Kidney (tissue), 22 donors: ENCODE measurements at places on chromosomes 12 and 14. TPM values are rescaled to one million over a fixed set of nuclear protein-coding genes. Genes with fewer than 3 reads are reported as not detected.

DNA sequence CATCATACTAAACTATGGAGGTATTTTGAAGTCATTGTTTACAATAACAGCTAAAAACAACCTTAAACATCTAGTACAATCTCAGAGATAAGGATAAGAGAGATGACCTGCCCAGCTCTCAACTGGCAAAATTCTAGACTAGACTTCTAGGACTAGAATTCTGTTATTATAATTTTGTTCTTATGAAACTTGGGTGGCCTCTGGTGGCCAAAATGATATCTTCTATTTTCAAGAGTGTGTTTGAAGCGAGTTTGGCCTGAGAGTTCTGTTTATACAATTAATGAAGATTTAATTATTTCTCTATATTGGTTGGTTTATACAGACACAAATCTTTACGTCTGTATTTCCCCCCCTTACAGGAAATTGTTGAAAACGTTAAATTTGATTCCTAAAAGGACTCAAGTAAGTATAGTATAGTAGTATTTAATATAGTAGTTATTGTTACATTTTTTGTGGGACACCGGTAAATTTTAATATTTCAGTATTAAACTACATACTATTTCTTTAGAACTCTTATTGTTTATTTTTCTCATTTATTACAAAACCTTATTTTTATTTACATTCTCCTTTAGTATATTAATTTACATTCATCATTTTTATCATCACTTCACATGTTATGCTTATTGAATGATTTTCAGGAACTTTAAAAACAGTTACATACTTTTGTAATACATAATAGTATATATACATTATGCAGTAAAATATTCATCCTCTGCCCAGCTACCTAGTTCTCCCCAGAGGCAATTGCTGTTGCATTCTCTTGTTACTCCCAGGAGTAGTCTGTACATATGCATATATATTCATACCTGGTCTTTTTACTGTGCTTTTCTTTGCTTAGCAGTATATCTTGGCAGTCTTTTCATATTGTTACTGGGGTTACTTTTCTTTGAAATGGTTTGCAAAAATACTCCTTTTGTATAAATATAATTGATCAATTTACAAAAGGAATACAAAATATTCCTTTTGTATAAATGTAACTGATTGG lies 6.6 kb downstream of the PPHLN1 start:
- DNase-seq, result no peak

DNA sequence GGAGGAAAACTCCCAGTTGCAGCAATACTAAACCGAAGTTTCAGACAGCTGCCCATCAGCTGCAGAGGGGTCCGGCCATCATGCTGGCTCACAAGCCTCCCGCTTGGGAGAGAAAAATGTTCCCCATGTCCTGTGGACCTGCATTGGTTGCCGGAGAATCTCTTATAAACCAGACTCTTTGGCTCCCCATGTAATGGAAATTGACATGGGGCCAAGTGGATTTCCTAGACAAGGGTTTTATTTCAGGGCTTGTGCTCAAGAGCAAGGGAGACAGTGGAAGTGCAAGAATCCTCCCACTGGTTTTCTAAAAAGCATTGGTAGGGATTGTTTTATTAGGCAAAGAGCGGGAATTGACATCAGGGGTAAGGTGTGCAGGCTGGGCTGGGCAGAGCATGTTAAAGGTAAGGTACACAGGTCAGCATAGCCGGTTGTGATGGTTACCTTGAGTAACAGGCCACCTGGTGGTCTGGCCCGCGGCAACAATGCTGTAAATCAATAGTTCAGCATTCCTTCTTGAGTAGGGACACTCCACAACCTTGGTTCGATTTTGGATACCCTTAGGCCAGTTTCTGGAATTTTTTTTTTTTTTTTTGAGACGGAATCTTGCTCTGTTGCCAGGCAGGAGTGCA lies 135.4 kb downstream of the UNC79 start:
- no peak for DNase-seq

KRT4 gene
- not detected for total RNA-seq

DNA sequence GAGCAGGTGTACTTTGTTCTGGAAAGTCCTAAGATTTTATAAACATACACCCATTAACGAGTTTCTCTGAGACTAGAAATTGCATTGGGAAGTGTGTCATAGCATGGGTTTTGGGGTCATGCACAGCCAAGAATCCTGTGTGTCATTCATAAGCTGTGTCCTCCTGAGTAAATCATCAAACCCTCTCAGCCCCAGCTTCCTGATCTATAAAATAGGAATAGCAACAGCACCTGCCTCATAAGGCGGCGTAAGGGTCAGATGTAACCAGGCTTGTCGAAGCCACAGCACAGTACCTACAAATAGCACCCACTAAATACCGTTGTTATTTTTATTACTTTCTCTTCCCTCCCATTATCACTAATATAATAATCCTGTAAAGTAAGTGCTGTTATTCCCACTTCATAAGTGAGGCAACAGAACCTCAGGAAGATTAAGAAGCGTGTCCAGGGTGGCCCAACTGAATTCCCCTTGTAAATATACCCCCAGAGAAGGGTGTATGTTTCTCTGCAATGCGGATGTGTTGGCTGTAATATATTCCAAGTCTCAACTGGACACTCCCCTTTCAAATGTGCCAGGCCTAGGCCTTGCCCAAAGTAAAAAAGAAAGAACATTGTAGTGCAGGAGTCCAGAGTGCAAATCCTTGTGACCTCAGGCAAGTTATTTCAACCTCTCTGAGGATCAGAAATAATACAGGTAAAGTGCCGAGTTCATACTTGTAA lies 188.3 kb upstream of the BCL2L14 start:
- no peak for DNase-seq

DNA sequence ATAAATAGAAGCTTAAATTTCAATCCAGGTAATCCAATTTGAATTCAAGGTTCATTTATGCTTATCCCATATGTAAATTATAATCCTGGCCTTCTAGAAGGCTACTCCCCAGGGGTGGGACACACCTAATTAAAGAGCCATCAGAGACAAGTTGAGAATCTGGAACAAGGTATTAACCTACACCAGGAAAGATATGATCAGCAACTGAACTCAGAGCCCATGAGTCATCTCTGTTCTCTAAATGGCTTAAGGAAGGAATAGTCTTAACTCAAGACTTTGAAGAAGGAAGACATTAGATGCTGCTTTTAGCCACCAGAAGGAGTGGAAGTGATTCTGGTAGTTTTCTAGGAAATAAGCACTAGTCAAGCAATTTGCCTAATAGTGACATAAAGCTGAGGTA lies 88.0 kb downstream of the KIF21A start:
- no peak for DNase-seq

- peak; percentile 70 for DNase-seq
Measured at GRCh38 chr14:103541709-103542604, 13.0 kb downstream of the TRMT61A start.

PRPH gene
- 2.7 TPM for total RNA-seq

PLCZ1 gene
- total RNA-seq, result not detected
